ENCODE measurements at places on chromosomes 1 and 21.

DNA sequence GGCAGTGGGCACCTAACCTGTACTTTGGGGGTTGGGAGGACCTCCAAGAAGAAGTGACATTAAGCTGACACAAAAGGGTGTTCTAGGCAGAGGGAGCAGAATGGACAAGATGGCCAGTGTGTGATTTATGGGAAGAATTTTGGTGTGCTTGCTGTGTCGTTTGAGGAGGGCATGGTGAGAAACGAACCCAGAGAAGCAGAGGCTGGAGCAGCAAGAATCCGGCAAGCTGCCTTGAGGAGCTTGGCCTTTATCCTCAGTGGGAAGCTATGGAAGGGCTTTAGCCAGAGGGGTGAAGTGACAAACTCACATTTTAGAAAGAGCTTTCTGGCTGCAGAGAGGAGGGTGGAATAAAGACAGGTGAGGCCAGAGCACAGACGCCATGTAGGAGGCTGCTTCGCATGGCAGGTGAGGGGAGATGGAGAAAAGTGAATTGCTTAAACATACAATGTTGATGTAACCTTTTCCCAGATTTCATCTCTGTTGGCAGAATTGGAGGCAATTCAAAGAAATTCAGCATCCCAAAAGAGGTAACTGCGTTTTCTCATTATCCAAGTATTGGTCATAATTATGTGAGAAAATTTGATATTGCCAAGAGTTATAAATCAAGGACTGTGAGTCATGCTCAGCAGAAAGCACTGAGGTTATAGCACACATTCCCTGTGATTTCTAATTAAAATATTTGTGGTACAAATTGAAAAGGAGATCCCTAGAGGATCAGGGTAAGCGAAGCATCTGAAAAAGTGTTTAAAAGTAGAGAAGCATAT, 26.5 kb downstream of the TRIM45 start:
- DNase-seq = no peak

GRCh38 chr1:243842978-243843511, 7.0 kb downstream of the AKT3 start:
- DNase-seq = no peak

- no peak for DNase-seq
Observed at GRCh38 chr1:91842563-91842962, 43.4 kb downstream of the TGFBR3 start.

- no peak for DNase-seq
Observed at GRCh38 chr1:245092638-245092976, 62.2 kb upstream of the KIF26B start.

DNA sequence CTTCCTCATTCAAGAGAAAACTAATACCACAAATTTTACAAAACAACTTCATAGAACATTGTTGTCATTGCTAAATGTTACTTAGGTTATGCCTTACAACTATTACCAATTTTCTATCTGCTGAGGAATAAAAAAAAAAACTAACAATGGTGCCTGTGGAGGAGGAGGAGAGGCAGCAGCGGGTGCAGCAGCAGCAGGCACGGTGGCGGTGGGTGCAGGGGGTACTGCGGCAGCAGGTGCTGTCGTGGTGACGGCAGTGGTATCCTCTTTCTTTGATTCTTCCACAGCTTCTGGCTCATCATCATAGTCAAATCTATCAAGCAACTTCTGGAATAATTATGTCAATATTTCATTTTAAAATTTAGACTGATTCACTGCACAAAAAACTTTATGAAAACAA, 35.5 kb downstream of the SCAF4 start:
- no peak for DNase-seq

DNA sequence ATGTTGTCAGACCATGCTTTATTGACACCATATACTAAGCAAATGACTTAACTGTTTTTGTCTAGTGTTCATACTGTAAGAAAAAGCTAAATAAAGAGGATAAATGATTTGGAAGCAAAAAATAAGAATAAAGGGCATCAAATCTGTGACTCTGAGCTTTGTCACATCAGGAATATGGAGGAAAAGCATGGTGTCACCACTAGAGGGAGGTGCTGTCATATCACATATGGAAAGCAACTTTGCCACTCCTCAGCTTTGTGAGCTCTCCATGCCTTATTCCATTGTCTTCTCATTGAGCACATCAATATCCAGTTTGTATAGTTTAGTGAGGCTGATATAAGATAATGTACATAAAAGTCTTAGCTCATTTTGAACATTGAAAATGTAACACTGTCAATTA, 20.8 kb upstream of the GBP1 start:
- peak; percentile 17 for DNase-seq

DNA sequence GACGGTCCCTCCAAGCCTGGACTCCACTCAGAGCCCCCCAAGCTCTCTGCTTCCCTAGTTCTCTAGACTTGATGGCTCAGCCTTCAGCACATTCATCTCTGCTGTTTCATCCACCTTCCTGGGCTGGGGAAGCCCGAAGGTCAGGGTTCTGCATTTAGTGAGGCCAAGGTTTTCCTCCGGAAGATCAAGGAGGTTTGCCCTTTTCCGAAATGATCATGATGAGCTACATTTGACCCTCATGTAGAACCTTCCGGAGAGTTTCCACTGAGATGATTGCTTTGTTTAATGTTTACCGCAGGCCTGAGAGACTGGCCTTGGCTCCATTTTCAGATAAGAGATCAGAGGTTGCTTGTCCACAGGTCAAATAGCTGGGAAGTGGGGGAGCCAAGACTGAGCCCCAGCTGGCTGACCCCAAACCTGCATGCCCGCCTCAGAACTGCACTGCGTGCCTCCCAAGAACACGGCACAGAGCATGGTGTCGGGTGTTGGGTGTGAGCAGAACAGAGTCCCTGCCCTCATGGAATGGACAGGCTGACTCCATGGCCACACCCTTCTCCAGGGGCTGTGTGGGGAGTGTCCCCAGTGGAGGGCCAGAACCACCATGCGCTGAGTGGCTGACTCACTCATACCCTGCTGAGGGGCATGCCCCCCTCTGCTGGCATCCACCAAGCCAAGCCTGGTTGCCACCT, 200.8 kb upstream of the TMEM51 start:
- no peak for DNase-seq

DNA sequence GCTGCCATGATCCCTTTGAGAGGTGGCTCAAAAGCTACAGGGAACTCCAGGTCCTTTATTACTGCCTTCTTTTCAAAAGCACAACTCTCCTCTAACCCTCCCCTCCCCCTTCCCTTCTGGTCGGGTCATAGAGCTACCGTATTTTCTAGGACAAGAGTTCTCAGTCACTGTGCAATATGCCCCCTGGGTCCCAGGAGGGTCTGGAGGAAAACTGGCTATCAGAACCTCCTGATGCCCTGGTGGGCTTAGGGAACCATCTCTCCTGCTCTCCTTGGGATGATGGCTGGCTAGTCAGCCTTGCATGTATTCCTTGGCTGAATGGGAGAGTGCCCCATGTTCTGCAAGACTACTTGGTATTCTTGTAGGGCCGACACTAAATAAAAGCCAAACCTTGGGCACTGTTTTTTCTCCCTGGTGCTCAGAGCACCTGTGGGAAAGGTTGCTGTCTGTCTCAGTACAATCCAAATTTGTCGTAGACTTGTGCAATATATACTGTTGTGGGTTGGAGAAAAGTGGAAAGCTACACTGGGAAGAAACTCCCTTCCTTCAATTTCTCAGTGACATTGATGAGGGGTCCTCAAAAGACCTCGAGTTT, 3.1 kb downstream of the BTG2 start:
- DNase-seq = no peak

- no peak for DNase-seq
Observed at GRCh38 chr1:92972409-92973129, 11.3 kb upstream of the DIPK1A start.

- DNase-seq = no peak
Observed at GRCh38 chr1:200354243-200354642, 55.6 kb downstream of the ZNF281 start.

- peak; percentile 79 for DNase-seq
Observed at GRCh38 chr1:240691909-240692705, 80.2 kb upstream of the GREM2 start.

All from WERI-Rb-1 (cell line).